Right forelimb (tissue), 1 donor: ENCODE measurements at places on chromosomes 5 and 9.
A peak's percentile ranks its signal among the peaks of the same experiment; 100 is the strongest.

DNA sequence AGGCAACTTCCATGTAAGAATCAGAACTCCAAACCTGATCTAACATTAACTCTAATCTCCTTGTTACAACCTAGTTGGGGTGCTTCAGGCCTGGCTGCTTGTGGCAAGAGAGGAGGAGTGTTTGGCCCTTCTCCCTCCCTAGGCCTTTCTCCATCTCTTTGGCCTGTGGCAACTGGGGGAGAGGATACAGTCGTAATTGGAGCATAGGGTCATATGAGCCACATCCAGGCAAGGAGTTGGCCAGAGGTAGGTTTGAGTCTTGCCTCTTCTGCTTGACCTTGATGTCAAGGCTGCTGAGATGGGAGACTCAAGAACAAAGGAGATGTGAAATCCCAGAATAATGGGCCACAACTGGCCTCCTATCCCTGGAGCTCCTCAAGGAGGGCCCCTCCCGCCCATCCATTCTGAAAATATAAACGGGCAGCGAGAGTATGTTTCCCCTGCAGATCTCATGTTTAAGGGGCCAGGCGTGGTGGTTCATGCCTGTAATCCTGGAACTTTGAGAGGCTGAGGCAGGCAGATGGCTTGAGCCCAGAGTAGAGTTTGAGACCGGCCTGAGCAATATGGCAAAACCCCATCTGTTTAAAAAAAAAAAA is 59.3 kb upstream of the ANGPTL2 start:
- no peak for DNase-seq

- peak; percentile 32 for DNase-seq
Measured at GRCh38 chr9:134211811-134212485, 47.6 kb upstream of the RNU6ATAC start.

DNA sequence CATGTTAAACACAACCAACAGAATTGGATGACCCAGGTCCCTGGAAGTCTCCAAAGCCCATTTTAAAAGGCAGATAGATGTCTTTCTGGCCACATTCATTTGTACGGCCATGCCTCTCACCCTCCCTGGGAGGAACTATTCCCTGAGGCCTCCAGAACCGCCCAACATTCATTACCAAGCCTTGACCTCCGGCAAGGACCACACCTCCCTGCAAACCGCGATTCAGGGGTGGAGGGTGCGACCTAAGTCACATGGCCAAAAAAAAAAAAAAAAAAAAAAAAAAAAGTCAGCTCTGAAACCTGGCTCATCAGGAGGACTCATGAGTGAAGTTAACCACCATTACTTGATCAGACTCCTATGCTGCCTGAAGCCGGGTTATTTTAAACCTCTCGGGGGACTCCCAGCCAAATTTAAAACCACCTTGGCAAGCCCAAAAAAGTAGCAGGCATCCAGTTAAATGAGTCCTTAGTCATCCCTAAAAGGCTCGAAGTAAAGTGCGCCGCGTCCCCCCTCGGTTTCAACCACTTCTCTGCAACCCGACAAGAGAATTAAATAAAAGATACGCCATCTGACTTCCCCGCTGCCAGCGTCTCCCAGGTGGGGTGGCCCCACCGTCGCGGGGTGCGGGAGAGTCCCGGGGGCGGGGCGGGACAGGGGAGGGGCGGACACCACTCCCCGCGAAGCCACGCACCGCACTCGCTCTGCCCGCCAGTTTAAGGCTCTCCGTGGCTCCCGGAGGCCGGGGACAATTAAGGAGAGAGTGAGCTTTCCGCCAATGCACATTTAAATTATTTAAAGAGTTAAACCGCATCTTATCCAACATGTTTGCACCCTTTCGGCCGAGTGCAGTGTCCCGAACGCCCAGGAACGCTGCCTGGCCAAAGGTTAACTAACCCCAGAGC is 2.3 kb downstream of the KLF9 start:
- no peak for DNase-seq

DNA sequence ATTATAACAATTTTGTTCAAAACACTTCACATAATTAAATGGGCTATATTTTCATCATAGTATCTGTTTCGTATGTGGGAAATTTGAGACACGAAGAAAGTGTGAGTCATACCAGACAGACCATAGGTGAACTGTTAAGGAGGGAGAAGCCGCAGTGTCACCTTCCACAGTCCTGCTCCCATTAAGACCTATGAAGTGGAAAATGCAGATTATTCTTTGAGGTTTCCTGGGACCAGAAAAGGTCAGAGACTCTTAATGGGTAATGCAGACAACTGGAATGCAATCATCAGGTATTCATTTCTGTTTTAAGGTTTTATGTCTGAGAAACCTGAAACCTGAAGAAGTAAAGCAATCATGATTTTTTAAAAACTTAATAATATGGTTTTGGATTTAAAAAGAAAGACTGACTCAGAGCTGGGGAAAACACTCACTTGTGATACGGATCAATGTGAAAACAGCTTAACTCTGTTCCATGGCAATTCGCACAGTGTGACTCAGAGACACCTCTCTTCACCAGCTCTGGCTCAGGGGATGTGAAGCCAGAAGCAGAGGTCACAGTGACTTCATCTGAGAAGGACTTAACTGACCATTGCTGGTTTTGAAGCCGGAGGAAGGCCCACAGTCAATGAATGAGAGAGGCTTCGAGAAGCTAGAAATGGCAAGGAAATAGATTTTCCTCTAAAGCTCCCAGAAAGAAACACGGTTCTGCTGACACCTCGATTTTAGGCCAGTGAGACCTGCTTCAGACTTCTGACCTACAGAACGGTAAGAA is 17.2 kb upstream of the GCNT1 start:
- no peak for DNase-seq

GRCh38 chr5:53110156-53110555 is 599 bp upstream of the MOCS2 start:
- no peak for DNase-seq

- DNase-seq: no peak
Measured at GRCh38 chr5:4942831-4943178, 197.3 kb upstream of the ADAMTS16 start.

GRCh38 chr9:28207657-28208056 is 634.4 kb upstream of the C9orf72 start:
- no peak for DNase-seq

DNA sequence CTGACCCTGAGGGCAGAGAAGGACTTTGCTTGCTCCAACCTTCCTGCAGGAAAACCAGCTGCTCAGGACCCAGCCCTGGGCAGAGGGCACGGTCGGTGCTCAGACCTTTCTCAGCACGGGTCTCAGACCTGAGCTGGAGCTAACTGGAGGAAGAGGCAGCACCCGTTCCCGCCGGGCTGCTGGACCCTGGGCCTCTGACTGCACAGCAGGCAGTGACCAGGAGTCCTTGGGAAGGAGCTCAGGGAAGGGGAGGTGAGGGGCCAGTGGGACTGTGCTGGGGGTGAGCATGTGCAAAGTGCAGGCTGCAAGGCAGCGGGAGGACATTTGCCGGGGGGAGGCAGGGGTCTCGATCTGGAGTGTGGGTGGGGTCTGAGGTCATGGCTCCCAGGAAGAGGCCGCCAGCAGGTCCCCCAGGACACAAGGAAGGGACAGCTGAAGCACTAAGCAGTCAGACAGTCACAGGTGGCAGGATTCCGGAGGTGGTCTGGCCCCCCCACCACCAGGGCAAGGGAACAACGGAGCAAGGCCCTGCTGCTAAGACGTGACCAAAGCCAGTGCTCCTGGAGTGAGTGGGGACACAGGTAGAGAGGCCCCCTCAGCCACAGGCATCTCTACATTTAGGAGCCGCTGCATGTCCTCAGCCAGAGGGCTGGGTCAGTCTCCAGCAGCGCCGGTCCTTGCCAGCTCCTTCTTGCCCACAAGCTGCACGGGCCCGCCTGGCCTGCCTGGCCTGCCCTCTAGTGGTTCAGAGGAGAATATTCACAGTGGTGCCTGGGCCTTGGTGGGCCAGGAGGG is 4.8 kb upstream of the DPM2 start:
- no peak for DNase-seq

DNA sequence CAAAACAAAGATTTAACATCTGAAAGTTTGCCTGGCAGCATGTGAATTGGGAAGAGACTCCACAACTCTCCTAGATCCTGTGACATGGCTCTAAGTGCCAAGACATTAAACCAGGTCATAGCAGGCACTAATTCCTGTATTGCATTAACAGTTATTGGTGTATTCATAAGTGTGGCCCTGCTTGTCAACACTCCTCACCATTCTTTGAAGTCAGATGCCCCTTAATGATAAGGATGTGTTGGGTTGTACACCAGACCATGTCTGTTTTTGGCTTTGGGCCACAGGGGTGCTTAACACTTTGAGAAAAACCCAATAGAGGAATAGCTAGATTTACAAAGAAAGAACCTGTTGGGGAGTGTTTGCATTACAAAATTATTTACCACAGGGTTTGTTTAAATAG is 43.4 kb upstream of the PDE8B start:
- DNase-seq: no peak

- DNase-seq: no peak
Measured at GRCh38 chr5:3878267-3878666, 282.6 kb downstream of the IRX1 start.

GRCh38 chr9:23288545-23288944 is 537.5 kb downstream of the ELAVL2 start:
- DNase-seq: no peak

DNA sequence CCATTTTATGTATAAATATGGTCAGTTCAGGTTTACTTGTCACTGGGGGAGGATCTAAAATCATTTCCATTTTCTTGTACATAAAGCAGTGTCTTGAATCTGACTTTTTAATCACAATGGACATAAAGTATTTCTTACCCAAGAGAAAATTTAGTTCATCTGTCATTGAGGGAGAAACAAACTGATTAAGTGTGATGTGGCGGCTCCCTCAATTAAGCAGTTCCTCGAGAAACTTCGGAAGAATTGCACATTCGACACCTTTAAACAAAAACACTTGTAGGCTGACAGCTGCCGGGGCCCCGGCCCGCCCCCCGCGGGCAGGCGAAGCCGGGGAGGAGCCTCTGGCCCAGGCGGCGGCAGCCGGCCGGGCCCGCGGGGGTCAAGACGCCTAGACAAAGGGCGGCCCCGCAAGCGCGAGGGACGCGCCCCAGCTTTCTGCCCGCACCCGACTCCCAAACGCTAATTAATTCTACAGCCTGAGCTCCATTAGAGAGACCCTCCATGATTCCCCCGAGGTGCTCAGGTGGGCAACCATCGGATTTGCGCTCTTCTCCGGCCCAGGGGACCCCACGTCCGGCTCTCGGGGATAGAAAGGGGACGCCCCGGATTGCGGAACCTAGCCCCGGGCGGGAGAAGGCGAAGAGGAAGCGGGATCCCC is 750 bp downstream of the TRIM36 start:
- DNase-seq: no peak

GRCh38 chr9:122366074-122366660 is 4.7 kb upstream of the PTGS1 start:
- no peak for DNase-seq

GRCh38 chr5:30287890-30288289 is 905.6 kb upstream of the CDH6 start:
- DNase-seq: no peak

GRCh38 chr5:10527281-10527950 is 36.5 kb upstream of the ANKRD33B start:
- DNase-seq: no peak

GRCh38 chr5:56737002-56737621 is 78.2 kb upstream of the MAP3K1 start:
- DNase-seq: no peak

DNA sequence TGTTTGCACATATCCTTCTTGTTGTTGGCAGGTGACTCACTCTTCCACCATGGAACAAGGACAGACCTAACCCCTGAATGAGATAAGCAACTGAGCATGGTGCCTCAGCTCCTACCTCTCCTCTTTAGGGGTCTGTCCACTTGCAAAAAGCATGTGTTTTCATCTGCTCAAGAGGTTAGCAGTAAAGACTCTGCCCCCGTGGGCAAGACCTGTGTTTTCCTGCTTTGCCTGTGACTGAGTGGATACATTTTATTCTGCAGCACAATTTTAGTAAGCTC is 111.0 kb upstream of the LIFR start:
- no peak for DNase-seq

- DNase-seq: no peak
Measured at GRCh38 chr9:14025741-14026140, 288.2 kb downstream of the NFIB start.

DNA sequence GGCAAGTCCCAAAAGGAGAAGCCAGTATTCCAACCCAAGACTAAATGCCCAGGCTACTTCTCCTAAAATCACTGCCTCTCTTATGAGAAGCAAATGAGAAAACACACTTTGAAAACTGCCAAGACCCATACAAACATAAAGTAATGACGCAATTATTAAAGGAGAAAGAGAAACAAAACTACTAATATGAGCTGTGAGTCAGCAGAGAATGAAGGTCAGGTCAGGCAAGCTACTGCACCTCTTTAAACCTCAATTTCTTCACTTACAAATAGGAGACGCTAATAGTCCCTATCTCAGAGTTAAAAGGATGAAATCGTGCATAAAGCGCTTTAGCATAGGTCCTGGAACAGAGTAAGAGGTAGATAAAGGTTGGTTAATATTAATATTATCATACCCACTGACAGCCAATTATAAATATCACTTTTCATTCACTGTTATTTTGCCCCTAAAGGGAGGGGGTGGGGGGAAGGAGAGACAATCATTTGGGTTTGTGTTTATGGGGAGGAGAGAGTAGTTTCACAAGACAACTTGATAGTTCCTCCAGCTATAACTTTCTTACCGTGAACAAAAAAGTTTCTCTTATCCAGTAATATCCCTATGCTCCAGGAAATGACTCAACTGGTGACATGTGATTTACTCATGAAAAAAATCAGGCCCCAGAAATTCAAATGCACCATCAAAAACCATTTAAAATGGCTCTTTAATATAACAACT is 3.6 kb downstream of the PSMB7 start:
- DNase-seq: no peak

DNA sequence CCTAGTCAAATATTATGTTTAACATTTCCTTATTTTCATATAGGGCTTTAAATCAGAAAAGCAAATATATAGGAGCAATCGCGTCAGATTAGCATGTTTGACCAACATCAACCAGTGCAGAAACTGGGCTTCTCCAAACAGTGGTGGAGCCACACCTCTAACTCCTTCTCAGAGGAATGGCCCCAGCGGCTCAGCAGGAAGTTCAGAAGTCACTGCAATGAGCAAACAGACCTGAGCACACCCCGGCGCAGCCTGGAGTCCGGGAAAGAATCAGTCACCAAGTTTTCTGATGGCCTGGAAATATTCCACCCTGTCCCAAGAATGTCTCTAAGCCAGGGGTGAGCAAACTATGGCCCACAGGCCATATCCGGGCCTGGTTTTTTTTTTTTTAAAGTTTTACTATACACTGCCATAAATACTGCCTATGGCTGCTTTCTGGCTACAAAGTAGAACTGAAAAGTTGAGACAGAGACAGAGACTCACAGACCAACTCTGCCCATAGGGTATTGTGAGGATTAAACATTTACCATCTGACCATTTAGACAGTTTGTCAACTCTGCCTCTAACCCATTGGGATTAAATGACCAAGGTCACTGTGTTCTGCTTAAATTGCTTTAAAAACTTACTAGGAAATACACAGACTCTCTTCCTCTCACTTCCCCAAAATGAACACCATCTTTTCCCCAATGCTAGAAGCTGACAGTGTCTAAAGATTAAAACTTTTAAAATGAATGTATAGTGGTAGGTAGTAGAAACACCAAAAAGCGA is 5.4 kb downstream of the GOLM1 start:
- no peak for DNase-seq
